ENCODE measurements at places on chromosomes 7 and 10.

- no peak for DNase-seq
These were observed 2.2 kb upstream of the LHPP start for GRCh38 chr10:124459395-124459794.

DNA sequence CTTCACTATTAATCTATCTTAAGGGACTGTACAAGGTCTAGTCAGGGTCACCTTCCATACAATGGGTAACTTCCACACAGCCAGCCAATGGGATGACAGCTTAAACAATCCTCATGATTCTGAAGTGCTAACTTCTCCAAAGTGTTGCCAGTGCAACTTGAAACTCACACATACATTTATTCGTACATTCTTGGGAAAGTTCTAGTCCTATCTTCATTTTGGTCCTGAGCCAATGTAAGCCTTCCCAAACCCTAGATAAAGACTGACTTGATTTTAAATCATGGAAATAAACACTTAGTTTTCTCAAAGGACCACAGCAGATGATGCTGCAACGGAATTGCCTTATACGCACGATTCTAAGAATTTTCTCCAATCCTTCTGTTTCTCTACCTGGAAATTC, 117.5 kb upstream of the COL1A2 start:
- no peak for DNase-seq

GRCh38 chr7:38306171-38306570, 32.7 kb upstream of the TARP start:
- no peak for DNase-seq

- DNase-seq, result no peak
These were observed 679.3 kb upstream of the IGFBP3 start for GRCh38 chr7:46600340-46600739.

DNA sequence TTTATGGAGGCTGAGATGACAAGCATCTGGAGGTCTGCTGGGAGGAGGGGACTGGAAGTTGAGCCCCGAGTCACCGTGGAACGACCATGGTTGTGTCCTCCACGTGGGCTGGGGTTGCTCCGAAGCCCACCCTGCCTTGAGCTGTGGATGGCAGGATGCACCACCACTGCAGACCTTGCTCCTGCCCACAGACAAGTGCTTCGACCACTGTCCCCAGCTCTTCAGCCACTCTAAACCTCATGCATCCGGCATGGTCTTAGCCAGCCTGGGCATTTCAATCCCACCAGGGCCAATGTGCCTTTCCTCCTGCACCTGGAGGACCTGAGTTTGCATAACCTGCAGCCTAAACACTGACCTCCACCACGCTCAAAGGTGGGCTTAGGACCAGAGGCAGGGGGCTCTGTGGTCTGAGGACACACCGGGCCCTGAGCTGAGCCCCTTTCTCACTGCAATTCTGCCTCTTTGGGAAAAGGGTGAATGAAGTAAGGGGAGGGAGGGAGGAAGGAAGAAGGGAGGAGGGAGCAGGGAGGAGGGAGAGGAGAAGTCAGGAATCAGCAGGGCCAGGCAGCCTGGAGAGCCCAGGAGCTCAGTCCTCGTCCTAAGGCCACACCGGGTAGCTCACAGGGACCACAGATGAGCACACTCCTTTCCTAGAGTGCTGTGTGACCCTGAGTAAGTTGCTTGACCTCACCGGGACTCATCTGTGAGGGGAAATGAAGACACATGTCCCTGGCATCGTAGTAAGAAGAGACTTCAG, 44.8 kb upstream of the DNAAF5 start:
- no peak for DNase-seq

DNA sequence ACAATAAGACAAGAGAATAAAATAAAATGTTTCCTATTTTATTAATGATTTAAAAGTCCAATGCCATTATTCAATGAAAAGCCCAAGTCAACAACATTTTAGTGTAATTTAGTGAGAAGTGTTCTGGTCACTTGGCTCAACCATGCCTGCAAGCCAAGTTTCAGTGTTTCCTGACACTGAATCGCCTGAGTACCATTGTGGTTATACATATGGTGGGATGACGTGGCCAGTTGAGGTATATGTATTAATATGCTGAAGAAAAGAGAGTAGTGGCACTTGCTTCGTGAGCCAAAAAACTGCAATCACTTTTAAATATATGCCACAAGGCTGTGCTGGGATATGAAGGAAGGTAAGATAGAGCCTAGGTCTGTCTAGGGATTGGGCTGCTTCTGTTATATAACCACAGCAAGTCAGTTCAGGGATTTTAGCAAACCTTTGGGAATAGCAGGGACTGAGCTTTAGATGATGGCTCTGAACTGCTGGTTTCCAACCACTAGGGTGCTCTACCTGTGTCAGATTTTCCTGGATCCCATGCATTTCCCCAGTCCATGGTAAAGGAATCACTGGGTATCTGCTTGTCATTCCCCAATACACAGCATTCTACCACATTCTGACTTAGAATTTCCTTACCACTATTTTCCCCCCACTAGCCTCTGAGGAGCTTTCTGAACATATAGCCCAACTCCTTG, 214.0 kb upstream of the PRPS1L1 start:
- no peak for DNase-seq

DNA sequence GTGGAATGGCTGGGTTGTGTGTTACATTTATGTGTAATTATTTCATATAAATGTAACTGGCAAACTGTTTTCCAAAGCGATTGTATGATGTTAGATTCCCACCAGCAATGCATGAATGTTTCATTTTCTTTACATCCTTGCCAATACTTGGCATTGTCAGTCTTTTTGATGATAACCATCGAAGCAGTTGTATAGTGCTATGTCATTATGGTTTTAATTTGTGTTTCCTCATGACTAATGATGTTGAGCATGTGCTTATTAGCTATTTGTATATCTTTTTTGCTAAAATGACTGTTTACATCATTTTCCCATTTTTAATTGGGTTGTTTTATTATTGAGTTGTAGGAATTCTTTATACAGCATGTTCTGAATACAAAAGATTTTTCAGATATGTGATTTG, 22.3 kb downstream of the AHCYL2 start:
- no peak for DNase-seq

DNA sequence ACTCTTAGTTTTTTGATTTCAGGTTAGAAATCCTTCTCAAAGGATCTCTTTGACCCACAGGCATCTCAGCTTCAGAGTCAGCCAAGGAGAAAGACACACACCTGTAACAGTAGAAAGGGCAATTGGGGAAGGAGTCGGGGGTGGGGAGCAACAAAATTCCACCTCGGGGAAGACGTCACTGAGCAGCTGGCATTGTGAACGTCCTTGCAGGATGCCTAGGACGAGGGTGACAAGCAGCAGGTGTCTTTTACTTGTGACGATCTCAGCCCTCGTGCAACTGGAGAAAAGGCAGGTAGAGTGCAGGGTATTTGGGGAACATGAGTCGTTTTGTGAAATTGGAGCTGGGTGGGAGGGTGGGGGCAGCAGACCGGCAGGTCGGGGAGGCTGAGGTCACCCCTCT, 627.0 kb downstream of the ACTR3B start:
- no peak for DNase-seq

GRCh38 chr7:3092468-3092867, 48.8 kb upstream of the CARD11 start:
- no peak for DNase-seq

DNA sequence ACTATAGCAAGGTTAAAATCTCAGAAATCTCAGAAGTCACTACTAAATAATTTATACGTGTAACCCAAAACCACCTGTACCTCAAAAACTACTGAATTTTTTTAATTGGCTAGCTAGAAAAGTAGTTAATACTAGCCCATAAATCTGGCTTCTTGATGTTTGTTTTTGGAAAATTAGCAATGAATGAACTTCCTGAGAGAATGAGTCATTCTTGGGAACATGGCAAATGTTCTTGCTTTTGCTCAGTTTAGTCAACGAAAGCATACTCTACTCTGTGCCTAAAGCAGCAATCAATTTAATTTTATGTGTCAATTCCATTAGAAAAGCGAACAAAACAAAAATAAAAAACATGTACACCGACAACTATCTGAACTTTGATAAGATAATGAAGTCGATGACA, 69.2 kb downstream of the SEMA3E start:
- DNase-seq, result no peak

DNA sequence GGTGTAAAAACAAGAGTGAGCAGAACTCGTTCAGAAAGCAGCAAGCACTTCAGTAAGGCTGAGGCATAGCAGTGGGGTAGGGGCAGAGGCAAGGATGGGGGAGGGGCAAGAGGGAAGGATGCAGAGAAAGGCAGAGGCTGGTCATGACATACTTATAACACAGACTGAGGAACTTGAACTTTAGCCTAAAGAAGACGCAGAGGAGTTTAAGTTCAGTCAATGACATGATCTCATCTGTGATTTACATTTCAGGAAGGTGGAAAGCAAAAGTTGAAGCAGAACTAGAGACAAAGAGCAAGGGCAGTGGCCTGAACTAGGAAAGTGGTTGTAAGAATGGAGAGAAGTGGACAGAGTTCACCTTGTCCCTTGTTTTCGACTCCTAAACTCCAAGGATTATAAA, 15.8 kb downstream of the MACC1 start:
- peak; percentile 56 for DNase-seq

GRCh38 chr7:115015619-115016018, 93.7 kb downstream of the MDFIC start:
- peak; percentile 62 for DNase-seq

DNA sequence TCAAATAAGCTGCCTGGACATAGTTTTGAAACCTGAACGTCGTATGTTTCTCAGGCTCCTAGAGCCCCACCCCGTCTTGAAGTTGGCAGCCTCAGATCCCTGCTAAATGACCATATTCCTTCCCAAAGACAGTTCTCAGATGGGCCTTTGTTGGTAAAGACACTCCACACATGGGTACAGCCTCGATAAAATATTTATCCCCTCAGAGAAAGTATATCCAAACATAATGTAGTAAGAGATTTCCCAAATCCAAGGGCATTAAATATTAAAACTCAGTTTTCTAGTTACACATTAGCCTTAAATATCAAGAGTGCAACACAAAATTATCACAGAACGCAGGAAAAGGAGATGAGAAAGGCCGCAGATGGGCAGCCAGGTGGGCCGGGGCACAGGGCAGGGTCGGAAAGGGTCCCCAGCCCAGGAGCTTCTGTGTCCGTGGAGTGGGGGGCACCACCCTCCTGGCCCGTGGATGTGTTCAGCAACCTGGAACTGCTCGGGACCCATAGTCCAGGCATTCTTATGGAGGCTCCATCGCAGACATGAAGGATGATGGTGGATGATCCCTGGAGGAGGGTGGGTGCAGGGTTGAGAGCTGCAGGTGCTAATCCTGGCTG, 1.5 kb upstream of the CFAP46 start:
- DNase-seq, result no peak

DNA sequence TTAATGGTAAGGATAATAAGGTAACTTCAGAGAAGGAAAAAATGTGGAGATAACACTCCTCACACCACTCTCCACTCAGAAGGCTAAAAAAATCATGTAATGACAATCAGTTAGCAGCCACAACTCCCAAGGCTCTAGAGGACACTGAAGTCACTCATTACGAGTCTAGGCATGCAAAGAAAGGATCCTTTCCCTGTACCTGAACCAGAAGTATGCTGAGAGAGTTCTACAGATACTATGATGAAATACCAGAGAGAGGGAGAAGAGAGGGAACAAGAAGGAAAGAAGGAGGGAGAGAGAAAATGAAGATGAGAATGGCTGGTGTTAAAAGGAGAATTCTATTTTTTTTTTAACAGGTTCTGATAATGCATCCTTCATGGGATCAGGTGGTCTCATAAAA, 224.3 kb upstream of the PLXNA4 start:
- no peak for DNase-seq

DNA sequence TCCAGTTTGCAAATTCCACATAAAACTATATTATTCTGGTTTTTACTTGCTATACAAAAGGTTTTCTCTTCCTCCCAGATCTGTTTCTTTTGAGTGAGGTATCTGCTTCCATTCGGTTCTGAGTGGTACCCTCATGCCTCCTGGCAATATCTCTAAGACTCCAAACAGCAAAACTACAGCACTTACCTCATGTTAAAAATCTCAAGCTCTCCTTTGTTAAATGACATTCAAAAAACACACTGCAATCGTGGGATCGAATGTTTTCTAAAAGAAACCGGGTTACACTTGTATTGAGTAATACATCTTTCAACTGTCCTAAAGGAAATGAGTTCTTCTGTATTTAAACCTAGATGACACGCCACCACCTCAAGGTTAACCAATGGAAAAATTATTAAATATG, 11.1 kb downstream of the YWHAG start:
- DNase-seq, result no peak

DNA sequence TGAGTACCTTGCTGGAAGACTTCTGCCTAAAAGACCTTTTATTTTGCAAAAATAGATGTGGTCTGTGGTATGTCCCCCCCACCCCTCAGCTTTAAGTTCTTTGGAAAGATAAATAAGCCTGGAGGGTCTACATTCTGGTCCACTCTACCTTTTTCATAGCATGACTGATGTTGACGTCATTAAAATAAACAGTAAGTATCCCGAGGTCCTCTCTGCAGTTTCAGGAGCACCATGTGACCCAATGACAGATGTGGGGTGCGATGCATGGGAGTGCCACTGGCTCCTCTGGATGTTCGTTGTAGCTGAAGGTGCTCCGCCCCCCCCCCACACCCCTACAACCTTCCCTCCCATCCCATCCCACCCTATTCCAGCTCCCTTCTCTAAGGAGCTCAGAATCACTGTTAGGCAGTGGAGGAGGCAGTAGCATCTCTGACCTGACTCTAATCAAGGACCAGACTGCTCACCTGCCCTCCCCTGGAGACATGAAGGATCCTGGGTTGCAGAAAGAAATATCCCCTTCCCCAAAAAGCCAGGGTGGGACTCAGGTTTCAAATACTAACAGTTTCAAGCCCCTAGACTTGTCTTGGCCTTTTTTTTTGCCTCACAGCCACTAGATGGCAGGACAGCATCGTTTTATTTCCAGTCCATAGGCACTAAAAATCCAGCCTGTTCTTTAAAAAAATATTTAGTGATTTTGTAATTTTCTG, 25.1 kb downstream of the CASP7 start:
- DNase-seq, result no peak

GRCh38 chr7:133310232-133310862, 57.5 kb downstream of the EXOC4 start:
- no peak for DNase-seq

DNA sequence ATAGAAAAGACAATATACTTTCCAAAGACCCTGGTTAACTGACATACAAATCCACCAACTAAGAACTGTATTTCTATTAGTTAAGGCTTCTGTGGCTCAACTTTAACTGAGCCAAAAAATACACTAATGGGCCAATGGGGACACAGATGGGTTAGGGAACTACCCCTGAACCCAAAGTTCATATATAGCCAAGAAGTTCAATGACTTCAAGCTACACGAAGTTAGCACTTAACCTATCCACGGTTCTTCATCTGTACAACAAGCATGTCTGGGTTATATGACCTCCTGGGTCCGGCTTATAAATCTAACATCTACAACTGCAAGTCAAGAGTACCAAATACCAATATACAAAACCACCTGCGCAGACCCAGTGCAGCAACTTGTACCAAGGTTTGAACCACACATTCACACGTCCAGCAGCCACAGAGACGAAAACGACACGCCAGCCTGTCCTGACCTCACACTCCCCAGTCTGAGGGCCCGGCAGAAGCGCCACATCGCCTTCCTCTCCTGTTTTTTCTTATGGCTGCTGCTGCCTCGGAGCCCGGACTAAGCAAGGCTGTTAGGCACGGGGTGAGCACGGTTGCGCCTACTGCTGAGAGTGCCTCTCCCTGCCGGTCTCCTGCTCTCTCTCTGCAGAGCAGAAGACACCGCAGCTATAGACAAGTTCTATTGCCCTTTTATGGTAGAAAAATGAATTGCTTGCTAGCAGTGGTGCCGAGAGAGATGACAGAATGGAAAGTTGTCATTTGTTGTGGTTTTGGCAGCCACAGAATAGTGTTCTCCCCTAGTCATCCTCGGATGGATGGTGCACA, 86.3 kb downstream of the RNF216 start:
- DNase-seq, result no peak
